Myocyte (in vitro differentiated cells): ENCODE measurements at places on chromosomes 2 and 18.

DNA sequence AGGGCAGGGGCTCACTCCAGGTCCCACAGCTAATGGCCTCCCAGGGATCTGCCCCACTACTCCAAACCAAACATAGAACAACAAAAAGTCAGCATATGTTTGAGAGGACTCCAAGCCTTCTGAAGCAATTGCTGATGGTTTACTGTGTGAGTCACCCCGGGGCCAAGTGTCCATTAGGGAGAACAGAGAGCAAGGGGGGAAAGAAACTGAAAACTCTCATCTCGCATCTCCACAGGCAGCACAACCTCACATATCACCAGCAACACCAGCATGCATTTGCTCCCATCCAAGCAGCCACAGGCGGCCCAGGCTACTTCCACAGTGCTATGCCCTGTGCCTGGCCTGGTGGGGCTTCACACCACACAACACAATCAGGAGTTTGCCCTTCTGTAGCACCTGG is 39.1 kb downstream of the CYRIA start:
- DNase-seq = peak; percentile 76

DNA sequence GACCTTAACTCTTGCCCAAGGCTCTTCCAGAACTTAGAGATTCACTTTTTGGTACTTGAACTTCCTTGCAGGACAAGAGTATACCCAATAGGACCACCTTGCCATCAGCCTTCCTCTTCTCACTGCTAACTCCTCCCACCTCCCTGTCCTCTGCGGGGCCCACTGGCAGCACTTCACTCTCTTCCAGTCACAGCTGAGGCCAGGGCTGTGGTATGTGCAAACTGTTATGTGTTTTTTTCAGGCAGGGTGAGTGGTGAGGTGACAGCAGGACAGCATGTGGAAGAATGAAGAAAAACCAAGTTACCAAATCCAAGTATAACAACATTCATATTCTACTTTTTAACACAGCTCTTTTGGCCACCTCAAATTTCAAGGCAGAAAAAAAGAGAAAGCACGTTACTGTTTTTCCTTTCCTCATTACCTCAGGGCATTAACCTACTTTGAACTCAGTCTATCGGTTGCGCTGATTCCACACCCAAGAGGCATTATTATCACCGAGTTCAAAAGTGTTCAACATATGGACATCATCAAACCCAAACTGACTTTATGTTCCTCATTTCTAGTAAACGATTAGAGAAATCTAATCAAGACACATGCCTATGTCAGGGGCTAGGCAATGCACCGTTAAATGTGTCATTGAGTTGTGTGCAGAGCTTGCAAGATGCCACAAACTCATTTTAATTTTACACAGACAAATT is 605.2 kb upstream of the SYT4 start:
- no peak for DNase-seq

DNA sequence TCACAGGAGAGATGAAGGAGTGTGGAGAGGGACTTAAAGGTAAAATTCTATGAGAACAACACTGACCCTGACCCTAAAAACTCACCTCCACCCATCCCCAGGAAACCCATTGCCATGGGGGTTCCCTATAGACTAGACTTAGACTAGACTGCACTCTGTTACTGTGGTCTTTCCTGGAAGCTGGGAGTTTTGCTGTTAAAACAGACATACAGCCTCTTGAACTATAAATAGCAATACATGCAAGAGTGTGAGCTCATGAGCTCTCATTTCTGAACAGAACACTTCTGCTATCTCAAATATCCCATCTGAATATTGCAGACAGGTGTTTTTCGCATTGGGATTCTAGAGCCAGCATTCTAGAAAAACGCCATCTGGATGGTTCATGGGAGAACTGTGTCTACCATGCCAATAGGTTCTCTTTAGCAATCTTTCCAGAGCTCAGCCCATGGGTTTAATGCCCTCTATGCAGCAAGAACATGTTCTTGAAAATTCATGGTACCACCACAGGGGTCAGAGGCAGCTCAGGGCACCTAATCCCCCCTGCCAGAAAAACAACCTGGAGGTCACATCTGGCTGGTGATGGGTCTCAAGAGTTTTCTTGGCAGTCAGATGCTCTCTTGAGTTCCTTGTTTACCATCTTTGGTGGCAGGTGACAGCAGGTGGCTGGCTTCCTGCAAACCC is 51.9 kb downstream of the SLC14A2 start:
- DNase-seq = peak; percentile 49

DNA sequence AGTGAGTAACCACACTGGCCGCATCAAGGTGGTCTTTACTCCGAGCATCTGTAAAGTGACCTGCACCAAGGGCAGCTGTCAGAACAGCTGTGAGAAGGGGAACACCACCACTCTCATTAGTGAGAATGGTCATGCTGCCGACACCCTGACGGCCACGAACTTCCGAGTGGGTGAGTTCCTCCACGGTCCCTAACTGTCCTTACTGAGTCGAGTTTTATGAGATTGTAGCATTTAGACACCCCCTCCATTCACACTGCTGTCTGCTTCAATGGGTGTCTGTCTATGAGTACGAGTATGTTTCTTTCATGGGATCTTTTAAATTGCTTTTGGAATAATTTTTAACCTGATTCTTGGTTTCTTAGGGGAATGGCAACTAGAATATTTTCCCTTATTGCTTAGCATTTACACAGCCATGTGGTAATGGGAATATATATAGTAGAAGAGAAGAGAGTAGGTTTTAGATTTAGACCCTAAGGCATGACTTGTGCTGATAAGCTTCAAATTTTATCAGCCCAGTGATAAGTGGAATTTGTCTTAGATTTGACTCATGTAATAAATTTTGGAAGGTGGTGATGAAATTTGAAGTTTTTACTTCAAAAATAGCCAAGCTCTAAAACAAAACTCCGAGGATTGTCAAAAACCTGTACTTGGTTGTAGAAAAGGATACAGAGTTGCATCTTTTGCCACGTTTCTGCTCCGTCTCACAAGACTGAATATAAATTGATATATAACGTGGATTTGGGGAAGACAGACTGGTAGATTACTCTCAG is 188.2 kb downstream of the LTBP1 start:
- DNase-seq = peak; percentile 73

GRCh38 chr2:205293559-205293958 is 388.7 kb upstream of the NRP2 start:
- no peak for DNase-seq

GRCh38 chr2:102241616-102242305 is 54.9 kb downstream of the IL1RL2 start:
- DNase-seq = no peak
